Left ventricle myocardium inferior (tissue), 1 donor: ENCODE measurements at places on chromosomes 5 and 9.
A peak's percentile ranks its signal among the peaks of the same experiment; 100 is the strongest.

- H3K4me3 ChIP-seq = peak overlapping the region; percentile 84
- H3K36me3 ChIP-seq = peaks cover 21% of the 10 kb centered on the region
- no peaks in the 10 kb centered on the region for H3K27me3 ChIP-seq
- peaks cover 77% of the 10 kb centered on the region for H3K4me1 ChIP-seq
Measured at GRCh38 chr5:179734536-179735164, 2.0 kb downstream of the MAML1 start.

GRCh38 chr9:21081999-21082398, 4.3 kb upstream of the IFNB1 start:
- no peaks in the 10 kb centered on the region for H3K36me3 ChIP-seq
- peak overlapping the region; percentile 20 for H3K27ac ChIP-seq
- DNase-seq = no peak
- H3K4me1 ChIP-seq = peaks cover 22% of the 10 kb centered on the region
- H3K27me3 ChIP-seq = no peaks in the 10 kb centered on the region

GRCh38 chr5:99379187-99379586, 450.4 kb upstream of the CHD1 start:
- H3K4me1 ChIP-seq = no peaks in the 10 kb centered on the region
- H3K36me3 ChIP-seq = no peaks in the 10 kb centered on the region
- no peak overlapping the region for H3K27ac ChIP-seq
- no peaks in the 10 kb centered on the region for H3K27me3 ChIP-seq

- no peak for DNase-seq
- no peak overlapping the region for H3K4me3 ChIP-seq
- H3K4me1 ChIP-seq = no peaks in the 10 kb centered on the region
- no peak overlapping the region for H3K27ac ChIP-seq
- H3K27me3 ChIP-seq = no peaks in the 10 kb centered on the region
- H3K36me3 ChIP-seq = no peaks in the 10 kb centered on the region
Measured at GRCh38 chr5:88964831-88965230, 81.8 kb upstream of the MEF2C start.

GRCh38 chr9:88694625-88695024, 159.6 kb downstream of the NXNL2 start:
- DNase-seq = peak; percentile 31
- peaks cover 8% of the 10 kb centered on the region for H3K4me1 ChIP-seq
- peaks cover 5% of the 10 kb centered on the region for H3K27me3 ChIP-seq
- peak overlapping the region; percentile 79 for H3K27ac ChIP-seq
- no peak overlapping the region for H3K4me3 ChIP-seq

DNA sequence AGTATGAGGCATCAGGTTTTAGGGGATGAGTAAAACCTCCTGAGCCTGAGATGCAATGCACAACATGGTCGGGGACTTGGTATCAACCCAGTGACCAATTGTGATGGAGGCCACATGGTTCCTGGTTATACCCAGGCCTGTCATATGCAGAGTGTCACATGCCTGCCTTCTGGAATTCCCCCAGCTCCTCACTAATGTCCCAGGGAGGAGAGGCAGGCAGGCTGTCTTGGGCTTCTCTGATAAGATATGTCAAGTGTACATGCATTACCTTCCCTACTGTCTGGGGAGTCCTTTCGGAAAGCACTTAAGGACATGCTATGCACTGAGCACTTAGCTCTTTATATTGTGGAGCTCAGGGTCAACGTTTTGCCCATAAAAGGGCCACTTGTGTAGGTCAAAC, 14.2 kb upstream of the PALM2AKAP2 start:
- H3K36me3 ChIP-seq = no peaks in the 10 kb centered on the region
- no peak overlapping the region for H3K4me3 ChIP-seq
- H3K4me1 ChIP-seq = peaks cover 23% of the 10 kb centered on the region
- H3K27me3 ChIP-seq = no peaks in the 10 kb centered on the region
- no peak overlapping the region for H3K27ac ChIP-seq

DNA sequence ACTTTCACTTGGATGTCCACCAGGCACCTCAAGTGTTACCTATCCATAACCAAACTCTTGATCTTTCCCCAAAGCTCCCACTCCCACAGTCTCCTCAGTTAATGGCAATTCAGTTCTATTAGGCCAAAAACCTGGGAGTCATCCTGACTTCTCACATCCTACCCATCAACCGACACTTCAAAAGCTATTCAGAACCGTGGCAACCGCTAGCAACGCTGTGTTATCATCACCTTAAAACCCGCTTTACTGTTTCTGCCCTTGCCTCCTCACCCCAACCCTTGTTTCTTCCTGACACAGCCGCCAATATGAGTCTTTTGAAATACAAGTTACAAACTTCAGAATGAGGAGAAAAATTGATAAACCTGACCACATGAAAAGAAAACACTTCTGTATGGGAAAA, 46.5 kb downstream of the MAPKAP1 start:
- DNase-seq = no peak
- H3K36me3 ChIP-seq = peaks cover 4% of the 10 kb centered on the region
- H3K4me1 ChIP-seq = peaks cover 6% of the 10 kb centered on the region
- H3K27me3 ChIP-seq = no peaks in the 10 kb centered on the region

DNA sequence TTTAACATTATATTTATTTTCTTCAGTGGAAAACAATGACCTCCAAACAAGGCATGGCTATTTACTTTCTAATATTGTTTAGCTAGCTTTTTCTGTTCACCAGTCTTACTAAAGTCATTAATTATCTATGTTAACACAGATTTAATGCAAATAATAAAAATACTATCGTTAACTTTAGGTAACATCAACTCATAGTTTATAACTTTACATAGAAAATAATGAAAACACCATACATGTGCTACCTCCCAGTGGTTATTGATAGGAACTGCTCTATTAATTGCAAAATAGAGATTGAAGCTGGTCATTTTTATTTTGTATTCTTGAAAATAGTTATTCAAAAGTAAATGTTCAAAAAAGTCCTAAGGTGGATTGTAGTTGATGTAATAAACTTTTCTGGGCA, 78.3 kb upstream of the HCN1 start:
- DNase-seq = no peak
- H3K4me3 ChIP-seq = no peak overlapping the region
- no peak overlapping the region for H3K27ac ChIP-seq
- H3K27me3 ChIP-seq = no peaks in the 10 kb centered on the region
- no peaks in the 10 kb centered on the region for H3K36me3 ChIP-seq

DNA sequence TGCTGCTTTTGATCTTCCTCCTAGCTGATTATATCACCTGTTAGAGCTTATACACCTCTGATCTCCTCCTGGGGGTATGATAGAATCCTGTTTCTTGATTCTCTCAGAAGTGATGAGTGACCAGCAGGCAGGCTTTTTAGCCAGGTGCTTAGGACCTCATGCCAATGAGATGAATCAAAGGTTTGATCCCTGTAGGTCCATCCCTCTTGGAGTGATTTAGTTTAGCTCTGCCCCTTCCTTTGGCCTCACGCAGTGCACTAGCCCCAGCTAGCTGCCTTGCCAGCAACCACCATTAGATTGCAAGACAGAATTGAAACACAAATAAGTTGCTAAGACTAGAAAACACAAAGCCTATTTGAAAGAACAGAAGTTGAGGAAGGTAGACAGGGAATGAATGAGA, 84.4 kb downstream of the ZSWIM6 start:
- peaks cover 27% of the 10 kb centered on the region for H3K4me1 ChIP-seq
- no peaks in the 10 kb centered on the region for H3K36me3 ChIP-seq
- no peak overlapping the region for H3K4me3 ChIP-seq
- DNase-seq = no peak
- H3K27ac ChIP-seq = no peak overlapping the region

DNA sequence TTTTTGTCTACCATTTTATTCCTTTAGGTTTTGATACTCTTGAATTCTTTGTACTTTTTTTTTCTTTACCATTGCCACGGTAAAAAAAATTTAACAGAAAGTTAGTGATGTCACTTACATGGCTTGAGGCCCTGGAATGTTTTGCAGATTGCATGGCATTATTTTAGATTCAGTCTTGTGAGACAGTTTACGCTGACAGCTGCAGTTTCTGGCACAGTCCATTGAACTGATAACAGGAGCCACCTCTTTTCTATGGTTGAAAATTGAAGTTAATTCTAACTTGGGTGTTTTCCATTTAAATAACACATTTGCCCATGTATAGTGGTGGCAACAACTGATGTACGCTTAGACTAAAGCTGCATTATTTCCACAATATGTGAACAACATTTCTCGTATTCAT, 1028.5 kb downstream of the CDH18 start:
- H3K27me3 ChIP-seq = no peaks in the 10 kb centered on the region
- no peaks in the 10 kb centered on the region for H3K4me1 ChIP-seq
- no peak overlapping the region for H3K27ac ChIP-seq
- no peak for DNase-seq
- no peak overlapping the region for H3K4me3 ChIP-seq

GRCh38 chr5:61953913-61954312, 352.1 kb upstream of the KIF2A start:
- H3K4me3 ChIP-seq = no peak overlapping the region
- no peak overlapping the region for H3K27ac ChIP-seq
- no peaks in the 10 kb centered on the region for H3K4me1 ChIP-seq

DNA sequence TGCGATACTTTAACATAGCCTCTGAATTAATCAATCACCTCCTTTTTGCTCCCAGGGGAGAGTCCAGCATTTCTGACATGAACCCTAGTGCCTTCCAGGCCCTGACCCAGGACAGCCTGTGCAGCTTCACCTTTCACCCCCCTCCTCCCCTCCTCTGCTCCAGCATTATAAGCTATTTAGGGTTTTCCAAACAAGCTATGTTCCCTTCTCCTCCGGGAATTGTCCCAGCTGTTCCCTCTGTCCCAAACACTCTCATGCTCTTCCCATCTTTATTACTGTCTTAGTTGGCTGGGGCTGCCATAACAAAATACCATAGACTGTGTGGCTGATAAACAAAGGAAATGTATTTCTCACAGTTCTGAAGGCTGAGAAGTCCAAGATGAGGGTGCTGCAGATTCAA, 161.5 kb downstream of the EBF1 start:
- peak overlapping the region; percentile 46 for H3K27ac ChIP-seq
- no peak overlapping the region for H3K4me3 ChIP-seq
- no peaks in the 10 kb centered on the region for H3K27me3 ChIP-seq
- peaks cover 39% of the 10 kb centered on the region for H3K4me1 ChIP-seq
- peak; percentile 27 for DNase-seq
- H3K36me3 ChIP-seq = peaks cover 8% of the 10 kb centered on the region

DNA sequence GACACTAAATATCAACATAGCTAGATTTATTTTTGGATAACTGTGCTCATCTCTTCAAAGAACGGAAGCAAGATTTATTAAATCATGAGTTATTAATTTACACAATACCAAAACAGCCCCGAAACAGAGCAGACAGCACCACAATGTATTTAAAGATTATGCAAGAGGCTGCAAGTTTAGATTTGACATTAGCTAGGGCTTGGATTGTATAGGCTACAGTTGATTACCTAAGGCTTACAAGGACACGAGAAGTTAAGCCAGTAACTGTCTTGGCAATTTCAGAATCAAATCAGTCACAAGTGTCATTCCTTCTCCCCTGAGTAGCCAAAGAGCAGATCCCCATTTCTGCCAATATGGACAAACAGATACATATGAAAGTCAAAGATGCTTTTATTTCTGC, 152.6 kb downstream of the MED27 start:
- no peak overlapping the region for H3K4me3 ChIP-seq
- peaks cover 26% of the 10 kb centered on the region for H3K4me1 ChIP-seq
- no peaks in the 10 kb centered on the region for H3K36me3 ChIP-seq
- no peak overlapping the region for H3K27ac ChIP-seq
- no peak for DNase-seq
- H3K27me3 ChIP-seq = no peaks in the 10 kb centered on the region

GRCh38 chr9:36928210-36928609, 105.9 kb downstream of the PAX5 start:
- peaks cover 78% of the 10 kb centered on the region for H3K27me3 ChIP-seq
- H3K4me1 ChIP-seq = no peaks in the 10 kb centered on the region
- no peak overlapping the region for H3K4me3 ChIP-seq
- no peak for DNase-seq
- H3K36me3 ChIP-seq = no peaks in the 10 kb centered on the region

GRCh38 chr9:38257626-38258215, 134.8 kb upstream of the ALDH1B1 start:
- no peaks in the 10 kb centered on the region for H3K4me1 ChIP-seq
- H3K4me3 ChIP-seq = no peak overlapping the region
- H3K27me3 ChIP-seq = peaks cover 20% of the 10 kb centered on the region
- DNase-seq = no peak
- no peaks in the 10 kb centered on the region for H3K36me3 ChIP-seq
- H3K27ac ChIP-seq = no peak overlapping the region

- H3K4me3 ChIP-seq = peak overlapping the region; percentile 85
- no peak for DNase-seq
- peaks cover 53% of the 10 kb centered on the region for H3K36me3 ChIP-seq
- peaks cover 76% of the 10 kb centered on the region for H3K4me1 ChIP-seq
Measured at GRCh38 chr9:101399643-101399970, 956 bp downstream of the ZNF189 start.

DNA sequence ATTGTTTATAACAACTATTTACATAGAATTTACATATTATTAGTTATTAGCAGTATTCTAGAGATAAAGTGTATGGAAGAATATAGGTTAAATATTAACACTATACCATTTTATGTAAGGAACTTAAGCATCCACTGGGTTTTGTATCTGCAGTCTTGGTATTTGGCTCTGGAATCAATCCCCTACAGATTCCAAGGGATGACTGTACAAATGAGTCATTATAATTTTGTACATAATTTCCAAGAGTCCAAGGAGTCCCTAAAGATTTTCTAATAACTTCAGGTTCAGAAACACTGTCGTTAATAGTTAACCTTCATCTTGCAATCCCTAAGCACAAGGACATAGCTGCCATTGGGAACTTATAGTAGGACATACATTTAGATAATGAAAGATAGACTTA, 254.8 kb upstream of the PDE4D start:
- H3K36me3 ChIP-seq = no peaks in the 10 kb centered on the region
- no peak for DNase-seq
- H3K27me3 ChIP-seq = no peaks in the 10 kb centered on the region
- H3K27ac ChIP-seq = no peak overlapping the region
- H3K4me1 ChIP-seq = no peaks in the 10 kb centered on the region
- no peak overlapping the region for H3K4me3 ChIP-seq

GRCh38 chr5:172715931-172716682, 54.9 kb downstream of the DUSP1 start:
- peaks cover 64% of the 10 kb centered on the region for H3K4me1 ChIP-seq
- H3K36me3 ChIP-seq = no peaks in the 10 kb centered on the region
- no peak for DNase-seq
- peak overlapping the region; percentile 82 for H3K27ac ChIP-seq

GRCh38 chr9:120676767-120677402, 37.4 kb downstream of the MEGF9 start:
- H3K4me1 ChIP-seq = peaks cover 8% of the 10 kb centered on the region
- H3K27me3 ChIP-seq = no peaks in the 10 kb centered on the region
- H3K36me3 ChIP-seq = peaks cover 4% of the 10 kb centered on the region
- no peak for DNase-seq
- no peak overlapping the region for H3K4me3 ChIP-seq
- H3K27ac ChIP-seq = no peak overlapping the region

- no peak for DNase-seq
- no peaks in the 10 kb centered on the region for H3K4me1 ChIP-seq
- H3K27me3 ChIP-seq = peaks cover 58% of the 10 kb centered on the region
- no peak overlapping the region for H3K27ac ChIP-seq
Measured at GRCh38 chr9:98568909-98569469, 139.7 kb downstream of the GABBR2 start.

GRCh38 chr9:111074395-111074794, 36.1 kb upstream of the LPAR1 start:
- no peak overlapping the region for H3K4me3 ChIP-seq
- H3K36me3 ChIP-seq = no peaks in the 10 kb centered on the region
- no peak overlapping the region for H3K27ac ChIP-seq
- no peaks in the 10 kb centered on the region for H3K27me3 ChIP-seq
- no peak for DNase-seq
